Femur (tissue), 1 donor: ENCODE measurements at places on chromosomes 12 and 14.

DNA sequence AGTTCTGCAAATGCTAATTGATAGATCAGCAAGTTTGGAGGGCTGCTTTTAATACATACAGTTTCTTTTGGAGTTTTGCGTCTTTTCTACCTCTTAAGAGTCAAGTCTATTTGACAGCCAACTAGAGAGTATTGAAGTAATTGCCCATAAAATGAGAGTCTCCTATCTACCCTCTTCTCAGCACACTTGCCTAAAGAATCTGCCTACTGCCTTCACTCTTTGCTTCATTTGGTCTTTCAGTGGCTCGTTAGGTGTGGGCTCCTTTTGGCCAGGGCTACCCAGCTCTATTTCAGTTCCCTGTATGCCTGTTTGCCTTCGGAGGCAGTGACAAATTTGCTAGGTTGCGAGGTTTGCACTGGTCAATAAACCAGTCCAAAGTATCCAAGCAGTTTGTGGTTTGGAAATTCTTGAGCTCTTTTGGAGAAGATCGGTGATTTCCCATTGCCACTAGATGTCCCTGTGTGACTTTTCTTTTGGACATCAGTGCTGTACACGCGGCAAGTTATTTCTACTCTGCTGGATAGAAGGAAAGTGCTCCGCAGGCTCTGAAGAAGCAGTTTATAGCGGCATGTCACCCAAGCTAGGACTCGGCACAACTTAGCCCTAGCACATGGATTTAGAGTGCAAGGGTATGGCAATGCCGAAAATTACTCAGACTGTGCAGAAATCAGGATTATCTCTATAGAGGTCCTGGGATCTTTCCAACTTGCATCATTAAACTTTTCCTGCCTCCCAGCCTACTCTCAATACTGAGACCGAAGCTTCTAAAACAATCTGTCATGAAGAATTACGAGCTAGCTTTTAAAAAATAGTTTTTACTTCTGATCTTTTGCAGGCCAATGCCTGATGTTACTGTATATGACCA, 38.6 kb downstream of the MGST1 start:
- DNase-seq, result peak; percentile 60

DNA sequence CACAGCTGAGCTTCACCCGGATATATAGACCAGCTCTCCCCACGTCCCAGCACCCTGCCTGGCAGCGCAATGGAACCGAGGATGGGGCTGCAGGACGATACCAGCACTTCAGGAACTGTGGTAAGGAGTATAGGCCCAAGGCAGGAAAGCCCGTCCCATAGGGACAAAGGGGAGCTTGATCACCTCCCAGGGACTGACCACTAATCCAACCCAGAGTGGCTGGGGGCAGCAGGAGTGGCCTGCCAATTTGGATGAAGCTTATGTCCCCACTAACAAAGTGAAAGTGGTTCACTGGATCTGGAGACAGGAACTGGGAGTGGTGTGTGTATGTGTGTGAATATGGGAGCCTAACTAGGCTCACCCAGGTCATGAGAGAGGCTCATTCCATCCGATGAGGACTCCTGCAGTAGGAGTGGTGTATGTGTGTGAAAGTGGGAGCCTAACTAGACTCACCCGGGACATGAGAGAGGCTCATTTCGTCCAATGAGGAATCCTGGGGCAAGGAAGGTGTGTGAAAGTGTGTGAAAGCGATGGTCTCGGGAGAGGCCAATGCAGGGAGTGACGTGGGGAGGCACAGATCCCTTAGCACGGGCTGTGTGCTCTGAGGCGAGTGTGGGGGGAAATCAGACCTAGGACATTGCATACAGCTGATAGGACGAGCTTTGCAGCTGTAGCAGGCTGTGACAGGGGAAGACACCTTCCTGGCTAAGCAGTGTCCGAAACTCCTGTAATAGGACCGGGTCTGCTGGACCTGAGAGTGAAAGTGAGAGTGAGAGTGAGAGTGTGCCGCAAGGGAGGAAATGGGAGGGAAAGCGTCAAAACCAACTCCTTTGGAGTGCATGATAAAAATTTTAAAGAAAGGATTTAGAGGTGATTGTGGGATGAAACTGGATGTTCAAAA, 25.7 kb downstream of the KLRK1 start:
- DNase-seq, result peak; percentile 60

DNA sequence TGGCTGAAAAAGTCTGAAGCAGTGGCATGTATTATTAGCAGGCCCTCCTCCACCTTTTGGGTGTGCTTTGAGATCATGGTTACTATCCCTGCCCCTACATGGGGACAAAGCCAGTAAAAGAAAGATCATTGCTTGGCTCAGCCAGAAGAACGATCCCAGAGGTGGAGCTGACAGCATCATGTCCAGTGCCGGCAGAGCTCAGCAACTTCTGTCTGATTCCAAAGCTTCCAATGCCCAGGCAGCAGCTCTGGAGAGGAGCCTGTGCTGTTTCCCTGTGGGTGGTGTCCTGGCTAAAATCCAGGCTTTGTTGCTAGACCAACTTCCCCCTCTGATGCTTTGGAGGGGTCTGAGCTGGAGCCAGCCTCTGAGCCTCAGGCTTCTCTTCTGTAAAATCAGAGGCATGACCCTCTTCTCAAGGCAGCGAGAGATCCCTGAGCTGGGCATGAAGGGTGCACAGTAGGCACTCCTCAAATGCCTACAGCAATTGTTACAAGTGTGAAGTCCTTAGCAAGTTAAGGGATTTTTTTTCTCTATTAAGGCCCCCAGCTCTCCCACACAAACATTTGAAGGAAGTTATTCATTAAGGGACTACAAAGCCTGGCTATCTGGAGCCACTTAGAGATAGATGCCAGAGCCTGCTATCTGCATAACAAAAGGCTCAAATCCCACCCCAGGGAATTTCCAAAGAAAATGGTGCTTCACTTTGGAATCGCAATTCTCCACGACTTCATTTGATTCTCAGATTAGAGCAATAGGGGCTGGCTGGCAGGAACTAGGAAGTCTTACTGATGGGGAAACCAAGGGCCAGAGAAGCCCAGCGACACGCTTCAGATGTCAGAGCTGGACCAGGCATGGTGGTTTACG, 10.9 kb upstream of the GSC start:
- no peak for DNase-seq

- DNase-seq, result no peak
Measured at GRCh38 chr12:1859643-1860042, 39.3 kb downstream of the LRTM2 start.

DNA sequence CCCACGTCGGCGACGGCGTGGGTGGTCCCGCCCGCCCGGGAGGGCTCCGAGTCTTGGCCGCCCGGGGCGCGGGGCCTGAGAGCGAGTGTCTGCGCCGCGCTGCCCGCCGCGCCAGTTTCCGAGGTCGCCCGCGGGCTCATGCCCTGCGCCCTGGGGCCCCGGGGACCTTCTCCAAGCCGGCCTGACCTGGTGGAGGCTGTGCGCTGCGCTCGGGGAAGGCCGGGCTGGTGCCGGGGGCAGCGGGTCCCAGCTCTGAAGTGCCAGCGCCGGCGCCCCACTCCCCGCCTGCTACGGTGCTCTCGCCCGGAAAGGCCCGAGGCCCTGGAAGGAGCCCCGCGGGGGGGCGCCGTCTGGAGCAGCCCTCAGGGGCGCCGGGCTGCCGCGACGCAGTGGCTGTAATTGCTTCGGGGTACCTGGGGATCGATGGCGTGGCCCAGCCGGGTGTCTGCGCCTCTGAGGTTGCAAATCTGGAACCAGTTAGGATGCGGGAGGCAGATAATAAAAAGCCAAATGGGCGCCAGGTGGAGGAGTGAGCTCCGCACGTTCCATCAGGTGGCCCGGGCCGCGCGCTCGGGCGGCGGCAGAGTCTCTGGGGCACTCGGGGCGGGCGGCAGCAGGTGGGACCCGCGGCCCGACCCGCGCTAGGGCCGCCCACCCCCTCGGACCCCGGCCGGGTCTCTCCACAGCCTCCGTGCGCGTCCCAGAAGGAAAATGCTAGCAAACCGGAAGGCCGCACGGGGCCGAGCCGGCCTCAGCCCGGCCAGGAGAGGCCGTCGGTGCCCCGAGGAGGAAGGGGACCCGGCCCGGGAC, 102.3 kb upstream of the DIO3 start:
- no peak for DNase-seq

DNA sequence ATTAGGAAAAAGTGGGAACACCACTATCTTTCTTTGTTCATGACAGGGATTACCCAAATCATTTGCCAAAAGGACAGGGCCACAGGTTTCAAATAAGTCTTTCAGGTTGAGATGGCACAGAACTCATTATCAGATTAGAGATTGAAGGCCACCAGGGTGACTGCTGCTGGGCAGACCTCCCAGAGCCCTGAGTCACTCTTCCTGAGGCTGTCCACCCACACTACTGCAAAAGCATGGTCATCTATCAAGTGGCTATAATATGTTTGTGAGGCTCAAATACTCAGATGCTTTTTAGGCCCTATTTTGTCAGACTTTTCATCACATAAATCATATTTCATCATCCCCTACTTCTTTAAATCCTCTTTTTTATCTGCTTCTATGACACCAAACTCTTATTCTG, 155.3 kb upstream of the CCDC196 start:
- DNase-seq, result no peak

DNA sequence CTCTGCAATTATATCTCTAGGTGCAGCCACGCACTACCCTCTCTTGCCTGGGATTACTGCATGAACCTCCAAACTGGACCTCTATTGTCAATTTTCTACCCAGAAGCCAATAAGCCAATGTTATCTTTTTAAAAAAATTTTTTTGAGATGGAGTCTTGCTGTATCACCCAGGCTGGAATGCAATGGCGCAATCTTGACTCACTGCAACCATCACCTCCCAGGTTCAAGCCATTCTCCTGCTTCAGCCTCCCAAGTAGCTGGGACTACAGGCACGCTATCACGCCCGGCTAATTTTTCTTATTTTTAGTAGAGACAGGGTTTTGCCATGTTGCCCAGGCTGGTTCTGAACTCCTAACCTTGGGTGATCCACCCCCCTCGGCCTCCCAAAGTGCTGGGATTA, 11.2 kb upstream of the PXN start:
- no peak for DNase-seq

- DNase-seq, result no peak
Measured at GRCh38 chr14:81336009-81336408, 64.1 kb downstream of the STON2 start.

- DNase-seq, result no peak
Measured at GRCh38 chr14:95307402-95308041, 12.2 kb downstream of the CLMN start.

GRCh38 chr12:131491155-131491554, 219.7 kb upstream of the SFSWAP start:
- no peak for DNase-seq

GRCh38 chr14:76872796-76873432, 46.7 kb downstream of the LRRC74A start:
- peak; percentile 70 for DNase-seq

DNA sequence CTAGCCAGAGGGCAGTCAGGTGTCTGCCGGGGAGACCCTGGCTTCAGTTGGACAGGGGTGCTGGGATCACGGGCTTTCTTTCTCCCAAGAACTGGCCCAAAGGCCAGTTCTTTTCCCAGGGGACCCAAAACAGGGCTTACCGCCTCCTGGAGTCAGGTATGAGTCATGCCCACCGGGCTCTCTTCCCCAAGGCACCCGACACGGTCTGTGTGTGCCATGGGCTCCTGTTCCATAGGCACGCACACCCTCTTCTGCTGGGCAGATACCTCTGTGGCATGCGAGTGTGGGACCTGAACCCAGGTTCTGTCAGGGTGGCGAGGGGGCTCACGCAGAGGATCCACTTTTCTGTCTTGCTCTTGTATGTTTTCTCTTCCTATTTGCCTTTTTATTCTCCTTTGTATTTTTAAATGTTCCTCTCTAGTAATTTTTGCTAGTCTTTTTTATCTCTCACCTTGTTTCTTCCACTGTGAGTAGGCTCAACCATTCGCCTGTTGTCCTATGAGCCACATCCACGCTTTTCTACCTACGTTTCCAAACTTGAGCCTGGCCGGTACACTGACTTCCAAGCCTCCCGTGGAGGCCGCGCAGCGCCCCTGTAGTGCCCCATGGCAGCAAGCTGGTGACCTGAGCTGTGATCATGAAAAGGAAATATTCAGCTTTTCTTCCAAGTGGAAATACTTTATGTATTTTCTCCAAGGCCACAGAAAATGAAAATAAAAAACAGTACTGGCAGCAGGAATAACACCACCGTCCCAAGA, 362.2 kb downstream of the CACNA1C start:
- DNase-seq, result no peak

- no peak for DNase-seq
Measured at GRCh38 chr12:23576372-23576771, 373.1 kb downstream of the SOX5 start.

DNA sequence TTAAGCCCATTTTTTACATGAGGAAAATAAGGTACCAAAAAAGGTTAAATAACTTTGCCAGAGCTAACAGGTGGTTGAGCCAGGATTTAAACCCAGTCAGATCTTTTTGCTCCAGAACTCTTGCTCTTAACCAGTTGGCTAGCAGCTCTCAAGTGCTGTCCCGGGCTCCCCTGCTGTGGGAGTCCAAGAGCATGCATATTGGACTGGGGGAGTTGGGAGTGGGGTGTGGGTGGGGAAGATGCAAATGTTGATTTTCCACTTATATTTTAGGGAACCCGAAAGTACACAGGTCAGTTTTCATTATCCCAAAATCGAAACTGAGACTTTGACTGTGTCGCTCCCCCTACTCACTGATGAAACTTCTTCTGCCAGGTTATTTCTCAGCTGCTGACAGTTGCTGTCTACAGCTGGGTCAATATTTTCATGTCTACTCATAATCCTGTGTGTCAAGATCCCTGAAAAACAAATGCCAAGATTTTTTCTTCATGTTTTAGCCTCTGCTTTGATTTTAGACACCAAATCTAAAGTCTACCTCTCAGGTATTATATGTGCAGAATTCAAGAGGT, 172.3 kb upstream of the TMPO start:
- no peak for DNase-seq

- no peak for DNase-seq
Measured at GRCh38 chr14:103890821-103891666, 37.2 kb upstream of the TDRD9 start.

- no peak for DNase-seq
Measured at GRCh38 chr12:92482599-92482998, 220.2 kb upstream of the PLEKHG7 start.

- no peak for DNase-seq
Measured at GRCh38 chr14:58693048-58693447, 55.3 kb downstream of the DACT1 start.

- peak; percentile 49 for DNase-seq
Measured at GRCh38 chr12:55930771-55931316, at the start of gene DGKA. DGKA (plus strand) TSS chr12:55931162; CDS start chr12:55936504, 5,342 bp downstream.
